Neural crest cell (in vitro differentiated cells): ENCODE measurements at places on chromosomes 2 and 18. TPM values are rescaled to one million over a fixed set of nuclear protein-coding genes. Genes with fewer than 3 reads are reported as not detected.

GRCh38 chr2:61802548-61802947 lies 51.3 kb downstream of the FAM161A start:
- no peak for DNase-seq

DNA sequence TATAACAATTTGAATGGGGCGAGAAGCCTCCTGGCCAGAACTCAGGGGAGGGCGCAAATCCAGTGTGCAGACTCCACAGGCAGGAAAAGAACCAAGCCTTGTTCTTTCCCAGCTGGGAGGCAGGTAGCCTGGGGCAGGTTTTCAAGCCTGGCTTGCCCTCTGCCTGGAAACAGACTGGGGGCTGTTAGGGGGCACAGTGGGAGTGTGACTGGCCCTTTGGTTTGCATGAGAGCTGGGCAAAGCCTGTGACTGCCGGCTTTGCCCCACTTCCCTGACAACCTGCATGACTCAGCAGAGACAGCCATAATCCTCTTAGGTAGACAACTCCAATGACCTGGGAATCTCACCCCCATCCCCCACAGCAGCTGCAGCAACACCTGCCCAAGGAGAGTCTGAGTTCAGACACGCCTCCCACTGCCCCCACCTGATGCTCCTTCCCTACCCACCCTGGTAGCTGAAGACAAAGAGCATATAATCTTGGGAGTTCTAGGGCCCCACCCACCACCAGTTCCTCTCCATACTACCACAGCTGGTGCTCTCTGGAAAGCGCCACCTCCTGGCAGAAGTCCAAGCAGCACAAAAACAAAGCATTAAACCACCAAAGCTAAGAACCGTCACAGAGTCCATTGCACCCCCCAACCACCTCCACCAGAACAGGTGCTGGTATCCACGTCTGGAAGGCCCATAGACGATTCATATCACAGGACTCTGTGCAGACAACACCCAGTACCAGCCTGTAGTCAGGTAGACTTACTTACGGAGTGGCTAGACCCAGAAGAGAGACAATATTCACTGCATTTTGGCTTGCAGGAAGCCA lies 402.5 kb downstream of the STK39 start:
- DNase-seq: no peak

GRCh38 chr18:23211146-23211545 lies 75.9 kb downstream of the CABLES1 start:
- DNase-seq: no peak

DNA sequence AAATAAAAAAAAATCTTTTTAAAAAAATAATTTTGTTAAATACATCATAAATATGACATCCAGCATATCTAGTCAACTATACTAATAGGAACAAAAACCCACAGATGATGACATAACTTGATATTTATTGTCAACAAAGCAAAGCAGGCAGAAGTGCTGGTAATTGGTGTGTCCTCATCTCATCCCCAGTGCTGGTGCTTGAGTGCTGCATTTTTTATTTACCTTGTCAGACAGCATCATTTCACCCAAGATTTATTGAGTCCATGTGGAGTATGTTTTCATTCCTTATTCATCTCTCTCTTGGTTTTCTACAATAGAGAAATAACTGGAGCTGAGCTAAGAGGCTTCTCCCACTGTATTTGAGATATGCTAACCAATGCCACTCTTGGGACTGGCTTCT lies 191.6 kb upstream of the SLC14A2 start:
- no peak for DNase-seq

GRCh38 chr2:95052307-95052706 lies 26.8 kb downstream of the MAL start:
- no peak for DNase-seq

The UGT1A8 gene
- not detected in 2 replicates for total RNA-seq

The ANTXR1 gene
- 60.2 and 61.1 TPM in 2 replicates for total RNA-seq
